ENCODE measurements at places on chromosomes 13 and 19.

DNA sequence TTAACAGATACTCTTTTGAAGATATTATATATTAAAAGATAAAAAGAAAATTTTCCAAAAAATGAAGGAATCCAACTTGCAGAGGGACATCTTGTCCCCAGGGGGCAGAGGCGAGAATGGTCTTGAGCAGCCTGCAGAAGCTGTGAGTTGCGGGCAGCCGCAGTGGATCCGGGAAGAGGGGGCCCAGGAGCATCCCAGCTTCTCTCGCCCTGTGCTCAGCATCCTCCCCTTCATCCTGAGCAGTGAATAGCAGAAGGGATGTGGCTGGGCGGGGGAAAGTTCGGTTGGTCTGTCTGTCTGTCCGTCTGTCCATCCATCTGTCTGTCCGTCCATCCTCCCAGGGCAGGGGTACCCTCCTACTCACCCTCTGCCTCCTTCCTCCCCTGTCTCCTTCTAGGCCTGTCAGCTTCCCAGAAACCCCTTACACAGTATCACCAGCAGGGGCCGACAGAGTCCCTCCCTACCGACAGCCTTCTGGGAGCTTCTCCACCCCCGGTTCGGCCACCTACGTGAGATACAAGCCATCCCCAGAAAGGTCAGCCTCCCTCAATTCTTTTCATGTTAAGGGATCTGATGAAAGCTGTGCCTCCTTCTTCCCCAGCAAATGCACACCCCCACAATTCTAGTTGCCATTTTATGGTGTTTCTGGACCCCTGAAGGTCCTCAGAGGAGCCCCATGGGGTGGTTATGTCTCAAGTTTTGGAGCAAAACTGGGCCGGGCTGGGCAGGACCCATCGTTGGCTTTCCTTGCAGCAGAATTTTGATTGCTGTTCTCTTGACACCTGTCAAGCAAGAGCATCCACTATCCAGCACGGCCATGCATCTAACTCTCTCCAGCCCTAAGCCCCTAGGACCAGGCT, 81.6 kb downstream of the DPF1 start:
- peak; percentile 10 for DNase-seq

GRCh38 chr19:2166741-2167738, 3.3 kb downstream of the DOT1L start:
- DNase-seq = no peak

- DNase-seq = no peak
These were observed 242.2 kb downstream of the DCLK1 start for GRCh38 chr13:35888981-35889380.

- no peak for DNase-seq
These were observed 29.4 kb downstream of the DNAJC3 start for GRCh38 chr13:95706356-95706755.

DNA sequence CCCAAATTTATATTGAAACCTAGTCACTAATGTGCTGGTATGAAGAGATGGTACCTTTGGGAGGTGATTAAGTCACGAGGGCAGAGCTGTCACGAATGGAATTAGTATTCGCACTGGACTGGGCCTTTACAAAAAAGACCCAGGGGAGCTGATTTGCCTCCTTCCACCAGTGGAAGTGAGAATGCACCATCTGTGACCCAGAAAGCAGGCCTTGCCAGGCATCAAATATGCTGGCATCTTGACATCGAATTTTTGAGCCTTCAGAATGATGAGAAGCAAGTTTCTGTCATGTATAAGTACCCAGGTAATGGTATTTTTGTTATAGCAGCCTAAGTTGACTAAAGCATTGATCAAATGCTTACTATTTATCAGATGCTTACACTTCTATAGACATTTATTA, 373.6 kb downstream of the FGF14 start:
- DNase-seq = no peak

GRCh38 chr19:44626048-44626624, 12.8 kb downstream of the IGSF23 start:
- DNase-seq = no peak

- no peak for DNase-seq
These were observed 343.5 kb upstream of the SPRY2 start for GRCh38 chr13:80684217-80684991.

DNA sequence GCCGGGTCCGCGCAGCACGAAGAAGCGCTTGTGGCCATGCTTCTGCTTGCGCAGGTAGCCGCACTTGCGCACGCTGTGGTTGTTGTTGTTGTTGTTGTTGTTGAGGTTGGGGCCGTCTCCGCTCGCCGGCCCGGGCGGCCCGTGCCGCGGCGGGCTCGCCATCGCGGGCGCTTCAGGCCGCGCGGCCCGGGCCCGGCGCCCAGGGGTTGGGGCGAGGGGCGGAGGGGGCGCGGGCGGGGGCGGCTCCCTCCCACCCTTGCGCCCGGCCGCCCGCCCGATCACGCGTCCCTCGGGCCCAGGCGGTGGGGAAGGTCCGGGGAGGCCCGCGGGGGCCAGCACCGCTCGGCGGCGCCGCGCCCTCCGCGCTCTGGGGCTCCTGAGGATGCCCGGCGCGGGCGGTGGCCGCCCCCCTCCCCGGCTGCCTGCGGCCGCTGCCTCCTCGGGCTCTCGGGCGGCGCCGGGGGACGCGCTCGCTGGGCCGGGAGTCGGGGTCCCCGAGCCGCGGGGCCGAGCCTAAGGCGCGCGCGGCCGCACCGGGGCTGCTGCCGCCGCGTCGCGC, 412 bp downstream of the IRS2 start:
- DNase-seq = no peak

GRCh38 chr13:93284064-93284463, 57.5 kb downstream of the GPC6 start:
- DNase-seq = no peak

GRCh38 chr19:4474514-4475022, 2.5 kb downstream of the HDGFL2 start:
- no peak for DNase-seq

DNA sequence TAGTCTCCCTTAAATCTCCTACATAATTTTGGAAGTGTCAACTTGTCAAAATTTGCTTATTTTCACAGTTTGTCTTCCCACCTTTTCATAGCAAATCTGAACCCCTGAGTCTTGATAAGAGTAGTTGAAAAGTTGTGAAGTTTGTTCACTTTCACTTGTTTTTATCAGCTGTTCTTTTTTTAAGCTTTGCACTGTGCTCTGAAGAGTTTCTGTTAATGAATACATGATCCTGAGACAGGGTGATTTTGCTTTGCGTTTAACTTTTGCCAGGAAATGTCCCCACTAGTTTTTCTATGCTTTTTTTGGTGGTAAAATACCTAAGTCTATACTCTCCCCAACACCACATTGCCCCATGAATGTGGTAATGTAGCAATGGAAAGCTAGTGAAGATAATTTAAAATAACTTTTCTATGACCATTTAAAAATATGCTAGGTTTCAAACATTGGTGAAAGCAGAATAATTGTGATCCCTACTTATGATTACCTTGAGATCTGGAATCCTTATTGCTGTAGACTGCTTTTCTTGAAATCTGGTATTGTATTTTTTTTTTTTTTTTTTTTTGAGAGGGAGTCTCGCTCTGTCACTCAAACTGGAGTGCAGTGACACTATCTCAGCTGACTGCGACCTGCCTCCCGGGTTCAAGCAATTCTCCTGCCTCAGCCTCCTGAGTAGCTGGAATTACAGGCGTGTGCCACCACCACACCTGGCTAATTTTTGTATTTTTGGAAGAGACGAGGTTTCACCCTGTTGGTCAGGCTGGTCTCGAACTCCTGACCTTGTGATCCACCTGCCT, 5.4 kb downstream of the NUP58 start:
- no peak for DNase-seq

- DNase-seq = no peak
These were observed 573.7 kb downstream of the IRS2 start for GRCh38 chr13:109212650-109213049.

DNA sequence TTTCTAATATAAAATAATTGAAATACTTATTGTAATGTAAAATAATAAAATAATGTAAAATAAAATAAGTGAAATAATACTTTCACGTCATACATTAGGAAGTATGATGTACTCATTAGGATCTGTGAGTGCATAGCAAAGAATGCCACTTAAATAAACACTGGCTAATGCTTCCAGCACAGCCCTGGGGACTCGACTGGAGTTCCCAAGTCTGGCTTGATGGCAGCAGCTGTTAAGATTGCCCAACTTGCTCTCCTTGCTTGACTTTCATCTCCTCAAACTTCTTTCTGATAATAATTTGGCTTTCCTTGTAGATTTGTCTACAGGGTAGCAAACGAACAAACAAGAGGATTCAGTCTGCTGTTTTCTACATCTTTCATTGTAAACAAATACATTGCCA, 191.9 kb downstream of the COG6 start:
- DNase-seq = no peak

DNA sequence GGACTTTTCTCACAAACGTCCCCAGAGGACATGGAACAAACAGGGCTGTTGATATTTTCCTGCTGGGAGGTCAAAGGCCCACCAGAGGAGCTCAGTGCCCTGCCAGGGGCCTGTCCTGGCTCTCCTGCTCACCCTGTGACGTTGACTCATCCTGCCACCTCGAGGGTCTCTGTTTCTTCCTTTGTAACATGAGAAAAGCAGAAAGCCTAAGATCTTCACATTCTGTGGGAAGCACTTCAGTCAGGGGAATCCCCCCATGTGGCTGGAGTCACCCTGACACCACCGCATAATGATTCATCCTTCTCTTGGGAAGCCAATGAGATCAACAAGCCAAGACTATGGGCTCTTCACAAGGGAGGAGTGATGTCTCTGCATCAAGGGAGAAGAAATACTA, 147.9 kb downstream of the KATNAL1 start:
- no peak for DNase-seq

- DNase-seq = no peak
These were observed 66.1 kb downstream of the FGF9 start for GRCh38 chr13:21736926-21737325.

- DNase-seq = peak; percentile 73
These were observed at the start of gene MEX3D for GRCh38 chr19:1568320-1569019. Gene MEX3D, minus strand, starts transcription at chr19:1568325. Its CDS starts 267 bp downstream, at chr19:1568058.

GRCh38 chr13:58729361-58729760, 1097.8 kb downstream of the PCDH17 start:
- DNase-seq = no peak

GRCh38 chr19:722553-723101, 13.9 kb downstream of the PALM start:
- no peak for DNase-seq

GRCh38 chr13:79621902-79622301, 140.9 kb downstream of the NDFIP2 start:
- DNase-seq = no peak

GRCh38 chr13:24176351-24177101, 16.0 kb downstream of the SPATA13 start:
- no peak for DNase-seq

- DNase-seq = no peak
These were observed 7.6 kb upstream of the HMG20B start for GRCh38 chr19:3565139-3565538.

- no peak for DNase-seq
These were observed 129.1 kb downstream of the TM9SF2 start for GRCh38 chr13:99630269-99630898.

- no peak for DNase-seq
These were observed 5.8 kb downstream of the FCHO1 start for GRCh38 chr19:17757125-17757524.

DNA sequence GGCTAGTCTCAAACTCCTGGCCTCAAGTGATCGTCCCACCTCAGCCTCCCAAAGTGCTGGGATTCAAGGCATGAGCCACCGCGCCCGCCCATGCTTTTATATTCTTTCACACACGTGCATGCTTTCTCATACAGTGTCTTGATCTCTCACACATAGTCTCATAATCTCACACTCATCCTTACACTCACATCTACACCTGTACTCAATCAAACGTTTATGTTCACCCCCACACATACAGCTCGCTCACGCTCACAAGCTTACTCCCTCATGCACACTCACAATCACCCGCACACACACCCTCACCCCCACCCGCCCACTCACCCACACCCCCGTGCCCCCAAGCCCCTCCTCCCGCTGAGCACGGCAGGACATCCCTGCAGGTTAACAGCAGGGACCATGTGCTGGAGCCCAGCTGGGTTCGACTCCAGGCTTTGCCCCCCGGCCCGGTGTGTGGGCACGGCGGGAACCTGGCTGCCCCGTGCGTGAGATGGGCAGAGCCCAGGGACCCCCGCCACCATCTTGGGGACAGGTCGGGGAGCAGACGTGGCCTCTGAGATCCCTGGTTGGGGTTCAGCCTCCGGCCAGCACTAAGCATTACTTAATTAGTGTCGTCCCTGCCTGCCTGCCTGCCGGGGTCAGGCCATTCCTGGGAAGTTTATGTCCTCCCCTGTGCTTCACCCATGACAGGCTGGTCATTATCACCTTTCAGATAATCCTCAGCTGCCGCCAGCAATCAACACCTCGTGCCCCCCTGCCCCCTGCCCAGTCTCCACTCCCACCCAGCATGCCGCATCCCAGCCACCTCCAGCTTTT, 11.4 kb downstream of the SBK2 start:
- DNase-seq = no peak

- DNase-seq = no peak
These were observed 40.8 kb upstream of the TPP2 start for GRCh38 chr13:102555914-102556553.

- no peak for DNase-seq
These were observed 9.9 kb upstream of the FUT5 start for GRCh38 chr19:5880196-5880595.

- DNase-seq = no peak
These were observed 229.0 kb upstream of the IPO5 start for GRCh38 chr13:97724450-97724849.

- no peak for DNase-seq
These were observed 73.8 kb downstream of the GADD45B start for GRCh38 chr19:2549701-2550191.

GRCh38 chr13:43991773-43992201, 112.1 kb downstream of the LACC1 start:
- no peak for DNase-seq

DNA sequence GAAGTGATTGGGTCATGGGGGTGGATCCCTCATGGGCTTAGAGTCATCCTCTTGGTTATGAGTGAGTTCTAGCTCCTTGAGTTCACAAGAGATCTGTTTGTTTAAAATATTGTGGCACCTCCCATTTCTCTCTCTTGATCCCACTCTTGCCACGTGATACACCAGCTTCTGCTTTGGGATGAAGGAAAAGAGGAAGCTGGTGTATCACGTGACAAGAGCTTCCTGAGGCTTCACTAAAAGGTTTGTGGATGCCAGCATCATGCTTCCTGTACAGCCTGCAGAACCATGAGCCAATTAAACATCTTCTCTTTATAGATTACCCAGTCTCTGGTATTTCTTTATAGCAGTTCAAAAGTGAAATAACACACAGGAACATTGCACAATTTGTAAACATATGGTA, 352.5 kb upstream of the ATXN8OS start:
- DNase-seq = no peak

- DNase-seq = no peak
These were observed 148.9 kb downstream of the SIPA1L3 start for GRCh38 chr19:38055655-38056521.

DNA sequence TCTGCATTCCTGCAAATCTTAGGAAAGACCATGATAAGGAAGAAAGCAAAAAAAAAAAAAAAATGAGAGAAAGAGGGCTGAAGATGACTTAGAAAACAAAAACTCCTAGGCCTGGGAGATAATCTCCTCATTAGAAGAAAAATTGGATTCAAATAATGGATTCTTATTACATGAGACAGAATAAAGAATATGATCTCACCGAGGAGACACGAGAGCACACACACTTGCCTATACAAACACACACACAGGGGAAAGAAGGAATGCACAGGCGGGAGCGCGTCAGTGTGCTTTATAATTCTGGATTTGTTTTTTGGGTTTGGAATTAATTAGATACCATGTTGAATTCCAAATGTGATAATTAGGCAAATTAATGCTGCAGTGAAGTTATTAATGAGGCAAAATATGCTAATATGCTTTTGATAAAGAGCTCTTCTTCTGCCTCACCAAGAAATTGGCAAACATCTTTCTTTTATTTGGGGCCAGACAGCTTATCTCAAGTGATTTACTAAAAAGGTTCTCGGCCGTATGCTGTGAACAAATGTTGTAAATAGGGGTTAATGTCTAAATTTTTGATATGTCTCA, 36.1 kb upstream of the PCDH8 start:
- DNase-seq = no peak
